T47D (cell line): ENCODE measurements at places on chromosomes 5 and 9.

DNA sequence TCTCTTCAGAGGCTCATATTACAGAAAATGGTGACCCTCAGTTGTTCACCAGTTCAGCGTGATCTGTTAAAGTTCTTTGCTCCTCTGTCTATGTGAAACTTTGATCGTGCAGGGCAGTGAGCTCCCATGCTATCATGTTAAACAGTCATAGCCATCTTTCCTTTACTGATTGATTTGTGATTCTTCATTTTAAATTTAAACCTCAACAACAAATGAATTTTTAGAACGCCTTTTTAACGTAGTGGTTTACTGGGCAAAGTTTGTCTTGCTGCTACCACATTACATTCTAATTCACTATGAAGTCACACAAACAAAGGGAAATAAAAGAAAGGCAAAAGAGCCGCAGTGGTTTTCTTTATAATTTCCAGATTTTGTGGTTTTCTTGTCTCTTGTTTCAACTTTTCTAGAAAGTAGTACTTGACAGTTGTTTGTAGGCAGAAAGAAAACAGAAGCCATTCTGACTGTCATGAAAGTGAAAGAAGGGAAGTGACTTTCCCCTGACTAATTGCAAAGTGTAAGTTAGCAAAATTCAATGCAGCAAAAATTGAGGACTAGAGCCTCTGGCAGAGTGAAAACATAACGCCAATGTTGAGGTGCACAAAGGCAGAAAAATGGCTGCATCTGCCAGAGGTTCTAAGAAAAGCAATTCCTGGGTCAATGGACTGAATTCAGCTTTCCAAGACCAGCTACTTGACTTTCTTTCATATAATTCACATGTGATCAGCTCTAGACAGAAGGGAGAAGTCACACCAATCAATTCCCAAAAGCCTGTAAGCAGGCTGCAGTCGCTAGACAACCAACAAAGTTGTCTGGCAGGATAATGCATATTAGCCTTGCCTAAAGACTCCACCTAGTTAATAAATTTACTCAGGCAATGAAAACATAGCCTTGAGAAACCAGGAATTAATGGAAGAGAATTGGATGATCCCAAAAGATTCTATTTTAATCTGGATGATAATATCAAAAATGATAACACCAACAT lies 7.1 kb upstream of the IFNA6 start:
- DNase-seq, result no peak

GRCh38 chr5:36876965-36877666 lies 547 bp downstream of the NIPBL start:
- peak; percentile 70 for DNase-seq

DNA sequence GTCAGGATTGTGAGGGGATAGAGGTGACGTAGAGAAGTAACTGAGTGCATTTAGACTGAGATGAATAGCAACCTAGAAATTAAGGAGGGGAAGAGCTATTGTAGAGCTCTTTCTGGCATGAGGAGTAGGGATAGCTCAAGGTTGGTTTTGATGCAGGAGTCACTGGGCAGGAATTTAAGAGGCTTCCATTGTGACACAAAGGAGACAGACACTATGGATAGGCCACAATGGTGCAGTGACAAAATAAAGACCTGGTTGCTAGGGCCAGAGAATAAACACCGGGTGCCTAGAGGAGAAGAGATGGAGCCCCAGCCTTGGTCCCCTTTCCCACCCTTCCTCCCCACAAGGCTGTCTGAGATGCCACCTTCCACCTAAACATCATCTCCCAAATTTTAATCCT lies at the start of gene SPZ1:
SPZ1 (plus strand) TSS at position 301 of the 400 bp plus-strand sequence. CDS start 214 bp downstream, outside the sequence.
- no peak for DNase-seq

DNA sequence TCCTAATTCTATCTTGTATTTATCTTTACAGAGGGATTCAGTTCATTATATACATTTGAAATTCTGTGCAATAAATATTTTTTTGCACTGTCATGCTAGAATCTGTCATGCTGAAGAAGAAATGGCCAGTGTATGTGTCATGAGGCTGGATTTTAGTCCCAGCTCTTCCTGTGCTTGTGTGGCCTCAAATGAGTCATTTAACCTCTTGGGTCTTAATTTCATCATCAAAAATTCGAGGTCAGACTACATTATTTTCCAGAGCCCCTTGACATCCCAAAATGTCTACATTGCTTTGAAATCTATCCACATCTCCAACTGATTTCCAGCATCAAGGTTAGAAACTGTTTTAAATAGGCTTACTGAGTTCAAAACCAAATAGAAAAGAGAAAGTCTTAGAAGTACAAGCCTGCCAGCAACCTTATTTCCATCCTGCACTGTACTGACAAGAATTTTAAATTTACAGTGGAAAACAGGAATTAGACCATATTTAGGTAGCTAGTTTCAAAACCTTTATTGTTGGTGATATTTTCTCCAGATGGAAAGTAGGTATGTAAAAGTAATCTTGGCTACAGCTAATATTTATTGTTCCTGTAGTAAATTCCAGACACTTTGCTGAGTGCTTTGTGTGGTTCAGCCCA lies 96.7 kb upstream of the MAMDC2 start:
- no peak for DNase-seq

DNA sequence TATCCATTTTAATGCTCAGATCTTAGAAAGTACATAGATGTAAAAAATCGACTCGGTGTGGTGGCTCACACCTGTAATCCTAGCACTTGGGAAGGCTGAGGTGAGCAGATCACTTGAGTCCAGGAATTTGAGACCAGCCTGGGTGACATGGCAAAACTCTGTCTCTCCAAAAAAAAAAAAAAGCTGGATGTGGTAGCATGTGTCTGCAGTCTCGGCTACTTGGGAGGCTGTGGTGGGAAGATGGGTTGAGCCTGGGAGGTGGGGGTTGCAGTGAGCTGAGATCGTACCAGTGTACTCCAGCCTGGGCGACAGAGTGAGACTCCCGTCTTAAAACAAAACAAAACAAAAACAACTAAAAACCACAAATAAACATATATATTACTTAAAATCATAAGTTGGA lies 61.4 kb downstream of the RASA1 start:
- no peak for DNase-seq

- no peak for DNase-seq
Observed at GRCh38 chr9:93224591-93224990, 40.7 kb downstream of the WNK2 start.

DNA sequence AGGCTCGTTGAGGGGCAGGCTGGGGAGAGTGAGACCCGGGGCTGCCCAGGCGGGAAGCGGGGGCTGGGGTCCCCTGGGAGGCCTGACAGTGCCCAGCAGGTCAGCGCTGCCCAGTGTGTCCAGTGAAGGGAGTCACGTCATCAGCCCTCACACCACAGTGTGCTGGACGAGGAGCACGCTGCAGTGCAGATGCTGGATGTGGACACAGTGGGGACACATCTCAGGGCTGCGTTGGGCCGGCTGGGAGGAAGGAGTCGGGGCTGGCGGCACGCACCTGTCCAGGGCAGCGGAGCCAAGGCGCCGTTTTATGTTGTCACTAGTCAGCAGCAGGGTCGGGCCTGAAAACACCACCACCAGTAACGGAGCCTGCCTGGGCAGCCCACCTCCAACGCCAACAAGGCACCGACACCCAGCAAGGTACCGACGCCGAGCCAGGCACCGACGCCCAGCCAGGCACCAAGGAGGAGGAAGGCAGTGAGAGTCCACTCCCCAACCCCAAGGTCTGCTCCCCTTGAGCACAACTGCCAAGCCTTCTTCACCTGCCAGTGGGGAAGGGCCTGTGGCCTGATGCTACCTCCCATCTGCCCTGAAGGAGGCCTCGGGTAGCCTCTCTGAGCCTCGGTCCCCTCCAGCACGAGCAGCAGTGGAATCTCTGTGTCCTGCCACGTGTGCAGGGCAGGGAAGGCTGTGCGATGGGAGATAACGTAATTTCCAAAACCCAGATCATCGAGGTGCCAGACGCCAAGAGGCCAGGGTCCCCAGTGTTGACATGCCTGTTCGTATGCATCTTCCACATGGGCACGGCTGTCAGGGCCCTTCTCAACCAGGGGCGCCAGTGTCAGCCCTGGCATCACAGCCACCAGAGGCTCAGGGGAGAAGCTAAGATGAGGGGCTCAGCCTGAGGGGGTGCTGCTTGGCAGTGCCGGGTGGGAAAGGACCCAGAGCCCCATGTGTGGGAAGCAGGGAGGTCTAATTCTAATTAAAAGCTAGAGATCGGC lies 21.9 kb upstream of the NSMF start:
- DNase-seq, result no peak

DNA sequence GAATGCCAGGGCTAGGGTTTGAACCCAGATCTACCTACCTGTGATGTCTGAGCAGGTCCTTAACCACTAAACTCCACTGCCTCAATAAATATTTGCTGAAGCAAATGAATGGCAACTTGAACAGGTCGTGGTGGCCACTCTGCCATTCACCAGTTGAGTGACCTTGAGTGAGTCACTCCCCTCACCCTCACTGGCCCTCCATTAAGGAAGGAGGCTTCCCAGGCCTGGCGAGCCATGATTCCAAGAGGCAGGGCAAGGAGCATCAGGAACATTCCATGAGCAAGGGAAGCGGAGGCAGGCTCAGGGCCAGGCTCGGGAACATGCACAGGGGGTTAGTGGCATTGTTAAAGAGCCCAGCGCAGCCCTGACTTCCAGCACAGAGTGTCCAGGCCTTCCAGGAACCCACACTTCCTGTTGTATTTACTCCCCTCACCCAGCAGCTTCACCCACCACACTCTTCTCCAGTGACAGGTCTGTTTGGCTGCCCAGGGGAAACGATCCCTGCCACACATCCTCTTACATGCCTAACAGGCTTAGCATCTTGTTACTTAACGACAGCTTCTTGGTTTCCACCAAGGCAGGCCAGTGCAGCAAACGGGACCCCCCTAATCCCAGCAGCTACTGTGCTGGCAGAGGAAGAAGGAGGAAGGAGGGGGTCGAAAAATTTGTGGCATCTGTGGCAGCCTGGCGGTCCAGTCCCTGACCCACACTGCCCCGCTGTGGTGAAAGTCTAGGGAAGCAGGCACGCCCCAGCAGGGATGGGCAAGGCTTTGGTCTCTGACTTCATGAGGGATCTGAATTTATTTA lies 43.7 kb upstream of the TTC1 start:
- DNase-seq, result no peak

- no peak for DNase-seq
Observed at GRCh38 chr5:53643445-53643844, 83.0 kb downstream of the NDUFS4 start.

- no peak for DNase-seq
Observed at GRCh38 chr5:143216211-143216610, 187.3 kb downstream of the NR3C1 start.

GRCh38 chr9:16868701-16869100 lies 1.8 kb downstream of the BNC2 start:
- no peak for DNase-seq

- DNase-seq, result no peak
Observed at GRCh38 chr5:76050134-76050533, 33.0 kb upstream of the SV2C start.

- DNase-seq, result no peak
Observed at GRCh38 chr5:94976853-94977252, 308.0 kb downstream of the MCTP1 start.

DNA sequence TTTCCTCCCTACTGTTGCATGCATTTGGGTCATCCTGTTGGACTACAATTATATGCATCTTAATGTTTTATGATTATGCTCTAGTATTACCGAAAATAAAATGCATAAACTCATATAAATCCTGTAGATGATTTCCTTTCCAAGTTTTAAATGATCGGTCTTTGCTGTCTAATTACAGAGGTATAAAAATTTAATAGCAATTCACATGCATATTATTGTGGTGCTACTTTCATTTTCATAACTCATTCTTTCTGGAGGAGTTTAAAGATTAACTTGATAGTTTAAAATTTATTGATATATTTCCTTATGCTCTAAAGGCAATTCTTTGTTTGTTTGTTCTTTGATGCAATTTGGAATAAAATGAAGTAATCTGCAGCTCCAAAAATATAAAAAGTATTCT lies 1475.1 kb downstream of the MAT2B start:
- DNase-seq, result no peak

DNA sequence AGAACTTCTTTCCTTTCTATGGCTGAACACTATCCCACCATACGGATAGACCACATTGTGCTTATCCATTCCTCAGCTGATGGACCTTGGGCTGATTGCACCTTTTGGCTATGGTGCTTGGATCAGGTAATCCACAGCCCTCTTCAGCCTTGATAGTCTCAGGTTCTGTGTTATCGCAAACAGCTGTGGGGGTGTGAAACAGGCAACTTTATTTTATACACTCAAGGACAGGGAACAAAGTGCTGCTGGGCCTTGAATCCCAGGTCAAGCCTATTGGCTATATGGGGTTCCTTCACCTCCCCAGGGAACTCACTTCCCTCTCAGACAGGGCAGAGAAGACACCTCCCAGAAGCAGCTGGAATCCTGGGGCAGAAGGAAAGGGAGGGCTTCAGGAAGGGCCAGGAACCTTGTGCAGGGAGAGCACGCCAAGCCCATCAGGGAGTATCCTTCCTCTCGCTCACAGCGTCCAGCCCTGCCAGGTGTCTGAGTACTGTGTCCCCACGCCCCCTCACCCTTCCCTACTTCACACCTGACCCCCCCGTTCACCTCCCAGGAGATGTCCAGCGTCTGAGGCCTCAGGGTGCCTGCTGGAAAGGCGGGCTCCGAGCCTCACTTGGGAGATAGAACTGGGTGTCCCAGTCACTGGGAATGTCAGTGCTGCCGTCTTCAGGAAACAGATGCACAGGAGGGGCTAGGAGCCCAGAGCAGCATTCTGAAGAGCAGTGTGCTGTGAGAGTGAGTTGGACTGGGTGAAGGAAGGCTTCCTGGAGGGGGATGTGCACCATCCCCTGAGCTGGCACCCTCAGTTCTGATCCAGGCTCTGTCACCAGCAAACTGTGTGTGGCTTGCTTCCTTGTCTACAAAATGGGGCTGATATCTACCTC lies 32.8 kb downstream of the AFAP1L1 start:
- no peak for DNase-seq

GRCh38 chr9:127349483-127350113 lies 47.4 kb upstream of the SLC2A8 start:
- no peak for DNase-seq

DNA sequence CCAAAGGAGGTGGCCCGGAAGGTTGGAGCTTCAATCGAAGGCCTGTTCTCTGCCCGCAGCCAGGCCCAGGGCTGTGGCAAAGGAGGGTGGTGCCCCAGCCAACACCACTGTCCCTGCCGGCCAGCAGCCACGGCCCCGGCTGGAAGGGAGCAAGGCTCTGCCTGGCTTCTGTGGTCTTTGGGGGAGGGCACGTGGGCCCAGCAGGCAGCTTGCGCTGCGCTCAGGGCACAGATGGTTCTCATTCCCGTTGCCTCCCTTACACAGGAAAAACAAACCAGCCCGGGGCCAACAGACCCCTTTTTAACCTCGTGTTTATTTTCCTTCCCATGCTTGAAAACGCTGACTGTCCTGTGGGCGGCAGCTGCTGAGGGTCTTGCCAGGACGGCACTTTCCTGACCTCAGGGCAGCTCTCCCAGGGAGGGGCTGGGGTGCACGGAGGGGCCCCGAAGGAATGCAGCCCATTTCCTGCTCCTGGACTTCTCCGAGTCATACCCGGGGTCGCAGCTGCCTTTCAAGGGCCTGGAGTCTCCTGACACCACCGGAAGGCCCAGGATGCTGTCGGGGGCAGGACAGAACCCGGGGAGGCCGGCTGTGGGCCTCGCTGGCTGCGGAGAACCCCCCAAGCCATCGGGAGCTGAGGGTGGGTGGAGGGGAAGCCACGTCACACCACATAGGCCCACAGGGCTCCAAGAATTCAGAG lies 1.1 kb upstream of the GPSM1 start:
- no peak for DNase-seq
